ENCODE measurements at places on chromosomes 13 and 19.
A peak's percentile ranks its signal among the peaks of the same experiment; 100 is the strongest.

GRCh38 chr19:29315556-29316190 lies 102.7 kb upstream of the UQCRFS1 start:
- no peak for DNase-seq

DNA sequence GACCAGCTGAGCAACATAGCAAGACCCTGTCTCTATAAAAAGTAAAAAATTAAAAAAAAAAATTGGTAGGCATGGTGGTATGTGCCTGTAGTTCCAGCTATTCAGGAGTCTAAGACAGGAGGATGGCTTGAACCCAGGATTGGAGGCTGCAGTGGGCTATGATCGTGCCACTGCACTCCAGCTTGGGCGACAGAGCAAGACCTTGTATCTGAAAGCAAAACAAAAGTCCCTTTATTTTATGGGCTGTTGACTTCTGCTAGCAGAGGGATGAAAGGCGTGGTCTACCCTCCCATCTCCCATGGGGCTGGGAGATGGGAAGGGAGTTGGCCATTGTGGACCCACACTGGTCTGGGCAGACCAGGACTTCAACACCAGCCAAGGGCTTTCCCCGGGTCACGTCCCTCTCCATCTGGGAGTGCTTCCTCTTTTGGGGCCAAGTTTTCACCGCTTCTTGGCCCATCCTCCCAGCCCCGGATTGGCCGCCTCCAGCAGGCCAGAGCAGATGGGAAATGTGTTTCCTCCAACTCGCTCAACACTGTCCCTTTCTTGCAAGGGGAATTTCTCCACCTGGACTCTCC lies 2.2 kb upstream of the TNFSF9 start:
- DNase-seq = peak; percentile 79

- no peak for DNase-seq
These were observed 28.2 kb downstream of the UNC13A start for GRCh38 chr19:17659996-17660395.

DNA sequence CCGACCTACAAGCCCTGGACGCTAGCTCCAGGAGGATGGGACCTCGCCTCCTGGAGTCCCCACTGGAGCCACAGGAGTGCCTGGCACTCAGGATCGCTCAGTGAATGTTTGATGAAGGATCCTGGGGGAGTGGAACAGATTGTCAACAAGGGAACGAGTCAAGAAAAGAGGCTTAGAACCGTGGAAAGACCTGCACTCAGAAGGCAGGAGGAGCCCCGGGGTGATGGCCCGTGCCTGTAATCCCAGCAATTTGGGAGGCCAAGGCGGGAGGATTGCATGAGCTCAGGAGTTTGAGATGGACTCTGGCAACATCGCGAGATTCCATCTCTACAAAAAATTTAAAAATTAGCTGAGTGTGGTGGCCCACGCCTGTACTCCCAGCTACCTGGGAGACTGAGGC lies 38.9 kb downstream of the ATP12A start:
- no peak for DNase-seq

DNA sequence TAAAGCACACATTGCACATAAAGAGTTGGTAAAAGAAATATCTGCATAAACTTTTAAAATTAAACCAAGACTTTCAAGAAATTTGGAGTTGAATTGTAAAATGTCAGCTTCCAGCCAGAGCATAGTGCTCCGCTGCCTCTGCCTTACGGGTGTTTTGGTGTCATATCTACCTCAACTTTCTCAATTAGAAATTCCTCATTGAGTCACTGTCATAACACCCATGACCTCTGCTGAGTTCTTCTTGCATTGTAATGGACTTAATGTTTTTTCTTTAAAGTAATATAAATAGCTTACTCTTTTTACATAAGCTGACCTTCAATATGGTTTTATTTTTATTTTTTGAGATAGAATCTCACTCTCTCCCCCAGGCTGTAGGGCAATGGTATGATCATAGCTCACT lies 551.0 kb upstream of the NBEA start:
- DNase-seq = no peak

GRCh38 chr19:6187374-6187773 lies 51.9 kb downstream of the ACSBG2 start:
- no peak for DNase-seq

- no peak for DNase-seq
These were observed 115.8 kb downstream of the TRPC4 start for GRCh38 chr13:37753776-37754175.

DNA sequence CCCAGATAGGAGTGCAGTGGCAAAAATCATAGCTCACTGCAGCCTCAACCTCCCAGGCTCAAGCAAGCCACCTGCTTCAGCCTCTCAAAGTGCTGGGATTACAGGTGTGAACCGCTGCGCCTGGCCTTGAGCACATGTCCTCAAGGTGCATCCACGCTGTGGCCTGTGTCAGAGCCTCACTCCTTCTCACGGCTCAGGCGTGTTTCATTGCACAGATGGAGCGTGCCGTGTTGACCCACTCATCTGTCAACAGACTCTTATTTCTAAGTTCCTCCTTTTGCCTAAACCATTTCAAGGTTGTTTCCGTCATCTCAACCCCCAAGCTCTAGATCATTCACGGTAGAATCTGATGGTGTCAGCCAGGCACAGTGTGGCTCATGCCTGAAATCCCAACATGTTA lies 28.2 kb downstream of the ATP8B3 start:
- no peak for DNase-seq

GRCh38 chr19:55098716-55099556 lies 18.5 kb downstream of the PPP1R12C start:
- DNase-seq = no peak

DNA sequence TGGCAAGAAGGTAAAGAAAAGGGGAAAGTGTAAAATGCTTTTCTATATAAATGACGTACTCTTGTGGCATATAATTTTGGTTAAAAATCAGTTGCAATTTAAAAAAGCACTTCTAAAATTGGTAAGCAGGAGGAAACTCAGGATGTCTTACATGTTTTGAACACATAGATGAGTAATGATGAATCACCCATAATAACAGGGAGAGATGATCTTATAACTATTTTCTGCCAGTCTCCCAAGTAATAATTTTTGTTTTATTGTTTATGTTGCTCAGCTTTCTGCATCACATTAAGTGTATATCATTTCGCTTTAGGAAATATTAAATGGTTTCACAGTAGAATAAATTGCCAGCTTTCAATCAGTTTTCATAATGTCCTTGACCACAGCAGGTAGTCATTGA lies 1430.7 kb upstream of the PCDH20 start:
- no peak for DNase-seq

GRCh38 chr13:58843071-58843470 lies 1211.5 kb downstream of the PCDH17 start:
- no peak for DNase-seq

DNA sequence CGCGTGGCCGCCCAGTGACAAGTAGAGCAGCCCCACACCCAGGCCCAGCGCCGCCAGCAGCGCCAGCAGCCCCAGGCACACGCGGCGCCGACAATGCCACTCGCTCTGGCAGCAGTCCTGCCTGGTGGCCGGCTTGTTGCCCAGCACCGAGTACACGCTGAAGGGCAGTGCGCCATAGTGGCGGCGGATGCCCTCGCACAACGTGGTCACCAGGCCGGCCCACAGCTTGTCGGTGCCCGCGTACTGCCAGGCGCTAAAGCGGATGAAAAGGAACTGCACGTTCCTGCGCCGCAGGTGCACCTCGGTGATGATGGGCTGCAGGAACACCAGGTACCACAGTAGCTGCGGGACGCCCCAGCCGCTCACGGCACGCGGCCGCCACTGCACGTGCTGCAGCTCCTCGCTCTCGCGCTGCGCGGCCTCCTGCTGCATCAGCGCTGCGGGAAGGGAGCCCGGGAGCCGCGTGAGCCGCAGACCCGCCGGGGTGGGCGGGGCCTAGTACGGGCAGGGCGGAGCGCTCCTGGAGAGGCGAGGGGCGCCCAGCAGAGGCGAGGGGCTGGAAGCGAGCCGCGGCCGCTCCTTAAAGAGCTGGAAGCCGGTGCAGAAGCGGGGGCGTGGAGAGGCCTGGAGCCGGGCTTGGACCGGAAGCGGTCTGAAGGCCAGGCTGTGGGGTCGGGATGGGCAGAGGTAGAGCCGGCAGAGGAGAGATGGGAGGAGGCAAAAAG lies 7.3 kb downstream of the NKPD1 start:
- peak; percentile 19 for DNase-seq

DNA sequence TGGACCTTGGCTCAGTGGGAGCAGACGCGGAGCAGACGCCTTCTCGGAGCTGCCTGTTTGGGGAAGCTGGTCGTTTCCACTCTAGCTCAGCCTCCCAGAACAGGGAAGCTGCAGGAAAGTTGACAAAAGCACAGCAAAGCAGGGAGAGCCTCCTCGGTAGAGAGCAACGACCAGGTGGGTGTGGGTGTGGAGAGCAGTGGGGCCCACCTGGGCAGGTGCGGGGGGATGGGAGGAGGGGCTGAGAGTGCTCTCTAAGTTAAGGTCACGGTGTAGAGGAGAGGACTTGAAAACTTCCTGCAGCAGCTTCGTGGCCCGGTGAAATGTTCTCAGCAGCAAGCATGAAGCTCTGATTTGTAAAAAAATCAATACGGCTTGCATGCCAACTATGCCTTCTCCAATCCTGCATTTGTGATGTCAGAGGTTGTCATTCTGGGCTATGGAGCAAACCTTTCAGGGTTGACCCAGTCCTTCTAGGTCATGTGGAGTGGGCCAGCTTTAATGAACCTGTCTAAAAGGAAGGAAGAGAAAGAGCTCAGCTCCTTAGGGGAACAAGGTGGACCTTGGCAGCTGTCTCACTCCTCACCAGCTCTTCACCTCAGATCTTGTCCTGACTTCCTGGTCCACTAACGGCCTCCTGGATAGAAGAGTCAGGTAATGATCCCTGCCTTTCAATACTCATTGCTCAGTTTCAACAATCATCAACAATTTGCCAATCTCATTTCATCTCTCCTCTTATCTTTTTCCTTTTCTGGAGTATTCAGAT lies 85.8 kb upstream of the UBL3 start:
- peak; percentile 25 for DNase-seq

GRCh38 chr19:46724468-46724867 lies 7.6 kb upstream of the PRKD2 start:
- DNase-seq = no peak

GRCh38 chr13:95247852-95248251 lies 53.4 kb downstream of the ABCC4 start:
- DNase-seq = no peak

GRCh38 chr19:18984251-18984650 lies 43.2 kb upstream of the HOMER3 start:
- no peak for DNase-seq

GRCh38 chr13:44516771-44517170 lies 59.4 kb downstream of the TSC22D1 start:
- DNase-seq = no peak

GRCh38 chr19:39310558-39311311 lies 9.9 kb downstream of the LRFN1 start:
- DNase-seq = peak; percentile 54

- DNase-seq = no peak
These were observed 4.6 kb downstream of the DAPK3 start for GRCh38 chr19:3966051-3967017.

DNA sequence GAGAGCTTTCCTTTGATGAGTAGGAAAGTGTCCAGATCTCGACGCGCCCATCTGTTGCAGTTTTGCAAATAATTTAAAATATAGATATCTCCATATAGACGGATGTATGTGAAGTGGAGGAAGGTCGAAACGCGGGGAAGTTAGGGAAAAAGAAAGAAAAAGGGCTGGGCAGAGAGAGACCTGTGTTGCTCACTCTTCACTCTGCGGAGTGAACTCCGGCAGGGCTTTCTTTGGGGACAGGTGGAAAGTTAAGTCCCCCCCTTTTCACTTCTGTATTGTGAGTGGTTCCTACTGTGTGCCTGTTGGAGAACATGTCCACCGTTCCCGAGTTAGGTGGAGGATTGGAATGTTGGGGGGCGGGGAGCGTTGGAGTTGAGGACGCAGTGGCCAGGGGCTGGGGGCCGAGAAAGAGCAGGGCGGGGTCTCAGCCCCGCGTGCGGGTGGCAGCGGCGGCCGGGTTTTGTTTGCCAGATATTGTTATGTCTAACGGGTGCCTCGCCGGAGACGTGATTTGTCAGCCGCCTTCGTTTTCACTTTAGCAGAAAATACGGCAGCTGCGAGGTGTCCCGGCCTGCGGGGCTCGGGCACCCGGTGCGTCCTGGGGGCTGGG lies 145.1 kb upstream of the ZNF536 start:
- DNase-seq = peak; percentile 37

DNA sequence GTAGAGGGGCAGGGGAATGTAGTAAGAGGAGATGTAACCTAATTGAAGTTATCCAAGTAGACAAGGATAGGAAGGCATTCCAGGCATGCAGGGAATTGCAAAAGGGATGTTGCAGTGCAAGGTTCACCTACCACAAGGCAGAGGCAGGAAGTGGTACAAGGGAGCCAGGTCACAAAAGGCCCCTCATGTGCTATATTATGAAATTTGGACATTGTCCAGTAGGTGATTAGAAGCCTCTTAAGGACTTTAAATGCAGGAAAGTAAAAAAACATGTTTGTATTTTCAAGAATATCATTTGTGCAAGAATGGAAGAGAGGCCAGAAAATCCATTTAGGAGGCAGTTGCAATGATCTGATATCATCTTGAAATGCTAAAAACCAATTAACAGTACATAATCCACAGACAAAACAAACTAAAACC lies 111.4 kb downstream of the FRY start:
- DNase-seq = no peak

GRCh38 chr13:110137680-110138009 lies 169.3 kb downstream of the COL4A1 start:
- peak; percentile 61 for DNase-seq

- no peak for DNase-seq
These were observed 155.0 kb downstream of the TEX29 start for GRCh38 chr13:111475488-111475887.

- no peak for DNase-seq
These were observed 9.0 kb downstream of the RNASEH2B start for GRCh38 chr13:50918567-50918966.

- DNase-seq = no peak
These were observed 479.2 kb upstream of the NBEA start for GRCh38 chr13:34462843-34463242.

DNA sequence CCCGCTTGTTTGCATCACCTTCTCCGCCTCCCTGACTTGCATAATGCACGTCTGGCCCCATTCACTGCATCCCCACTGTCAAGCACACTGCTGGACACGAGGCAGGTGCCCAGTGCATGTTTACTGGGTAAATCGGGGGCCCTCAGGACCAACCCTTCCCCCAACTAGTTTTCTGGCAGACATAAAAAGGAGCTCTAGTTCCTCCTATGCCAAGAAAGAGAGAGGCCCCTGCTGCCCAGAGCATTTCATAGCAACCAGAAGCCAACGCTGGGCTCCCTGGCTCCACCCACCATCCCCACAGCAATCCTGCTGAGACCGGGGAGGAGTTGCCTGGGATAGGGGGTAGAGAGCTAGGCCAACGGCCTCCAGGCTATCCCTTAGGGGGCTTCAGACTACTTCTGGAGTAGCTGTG lies 23.2 kb downstream of the ANKRD27 start:
- peak; percentile 40 for DNase-seq

GRCh38 chr13:43915451-43915850 lies 35.7 kb downstream of the LACC1 start:
- no peak for DNase-seq

- DNase-seq = peak; percentile 63
These were observed at the start of gene HS6ST3 for GRCh38 chr13:96089749-96090239. Gene HS6ST3 (plus strand): TSS chr13:96090107.

DNA sequence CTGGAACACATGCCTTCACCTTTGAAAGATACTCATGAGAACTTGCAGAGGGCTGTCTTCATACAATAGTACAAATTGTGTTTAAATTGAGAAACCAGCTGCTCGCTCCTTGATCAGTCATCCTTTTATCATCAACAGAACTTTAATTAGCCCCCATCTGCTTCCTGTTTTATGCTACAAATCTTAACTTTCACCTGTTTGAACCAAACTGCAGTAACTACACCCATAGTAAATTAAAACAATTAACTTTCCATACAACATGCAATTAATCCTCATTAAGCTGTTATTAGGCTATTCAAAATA lies 85.2 kb downstream of the FOXO1 start:
- DNase-seq = no peak

- DNase-seq = no peak
These were observed 64.2 kb downstream of the ARHGAP35 start for GRCh38 chr19:46924874-46925547.

Data from head of caudate nucleus (tissue), 42 donors.